ENCODE measurements at places on chromosomes 16 and 17.

DNA sequence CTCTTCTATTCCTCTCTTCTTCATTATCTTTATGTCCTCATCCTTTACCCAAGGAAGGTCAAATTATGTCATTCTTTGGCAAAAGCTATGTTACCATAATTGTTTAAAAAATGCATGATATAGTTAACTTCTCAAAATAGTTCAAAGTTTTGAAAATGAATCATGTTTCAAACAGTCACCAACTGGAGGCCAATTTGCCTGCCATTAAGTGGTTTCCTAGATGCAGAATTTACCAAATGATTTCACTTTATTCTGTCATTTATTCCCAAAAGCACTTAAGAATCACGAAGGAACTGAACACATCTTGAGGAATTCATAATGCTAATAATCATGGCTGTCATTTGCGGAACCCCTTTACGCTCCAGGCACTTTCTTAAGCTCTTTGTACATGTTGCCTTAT is 190.9 kb upstream of the CDH11 start:
- DNase-seq = peak; percentile 82

DNA sequence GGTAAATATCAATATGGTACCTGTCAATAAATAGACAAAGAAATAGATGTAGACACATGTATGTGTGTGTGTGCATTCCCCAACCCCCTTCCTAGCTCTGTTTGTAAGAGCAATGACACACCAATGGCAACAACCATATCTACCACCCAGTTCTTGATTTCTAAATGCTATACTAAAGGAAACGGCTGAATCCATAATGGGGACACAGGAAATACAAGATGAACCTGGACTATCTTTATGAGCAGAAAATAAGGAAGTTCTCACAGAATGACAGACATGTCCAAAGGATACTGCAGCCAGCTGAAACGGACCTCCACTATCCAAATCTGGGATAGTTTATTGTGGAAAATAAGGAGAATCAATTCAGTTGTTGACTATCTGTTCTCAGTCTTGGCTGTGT is 75.3 kb downstream of the MYO1D start:
- no peak for DNase-seq

DNA sequence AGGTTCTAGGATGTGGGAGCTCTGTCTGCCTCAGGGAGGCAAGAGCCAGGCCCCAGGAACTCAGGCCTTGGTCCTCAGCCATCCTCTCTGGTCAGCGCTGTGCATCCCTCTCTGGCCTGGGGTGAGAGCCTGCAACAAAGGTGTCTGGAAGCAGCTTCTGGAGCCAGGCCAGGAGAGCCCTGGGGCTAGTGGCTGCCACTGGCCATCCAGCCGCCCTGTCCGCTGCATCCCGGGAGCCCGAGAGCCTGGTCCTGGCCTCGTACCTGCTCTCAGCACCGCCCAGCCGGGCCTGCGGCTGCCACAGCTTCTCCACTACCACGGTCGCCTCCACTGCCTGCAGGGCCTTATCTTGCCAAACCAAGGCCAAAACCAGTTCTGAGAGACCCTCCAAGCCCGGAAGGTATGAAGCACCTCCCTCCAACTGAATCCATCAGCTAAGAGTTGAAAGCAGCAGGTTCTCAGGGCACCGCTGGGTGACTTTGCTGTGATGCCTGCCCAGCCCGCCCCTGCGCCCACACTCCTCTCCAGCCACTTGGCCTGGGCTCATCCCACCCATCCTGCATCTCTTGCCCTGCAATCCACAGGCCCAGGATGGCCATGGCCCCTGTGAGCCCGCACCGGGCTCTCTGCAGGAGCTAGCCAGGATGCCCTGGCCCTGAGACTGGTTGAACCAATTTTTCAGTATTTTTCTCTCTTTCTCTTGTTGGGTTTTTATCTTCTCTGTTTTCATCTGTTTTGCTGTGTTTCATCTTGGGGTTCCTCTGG is 85.7 kb downstream of the AMFR start:
- DNase-seq = no peak

DNA sequence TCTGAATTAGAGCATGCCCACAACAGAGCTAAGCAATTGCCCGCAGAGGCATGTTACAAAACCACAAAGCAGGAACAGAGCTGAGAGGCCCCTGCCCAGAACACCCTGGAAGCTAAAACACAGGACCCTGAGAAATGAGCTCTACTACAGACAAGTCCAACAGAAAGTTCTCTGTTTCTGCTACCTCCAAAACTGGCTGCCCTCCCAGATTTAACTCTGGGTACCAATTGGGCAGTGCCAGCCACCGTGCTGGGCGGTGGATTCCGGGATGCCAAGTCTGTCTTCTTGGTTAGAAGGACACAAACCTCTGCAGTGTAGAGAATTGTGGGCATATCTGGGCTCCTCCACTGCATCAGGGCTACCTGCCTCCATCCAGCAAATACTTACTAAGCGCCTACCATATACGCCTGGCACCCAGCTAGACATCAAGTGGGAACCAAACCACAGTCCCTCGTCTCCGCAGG is 1.0 kb downstream of the CMTM4 start:
- DNase-seq = no peak

DNA sequence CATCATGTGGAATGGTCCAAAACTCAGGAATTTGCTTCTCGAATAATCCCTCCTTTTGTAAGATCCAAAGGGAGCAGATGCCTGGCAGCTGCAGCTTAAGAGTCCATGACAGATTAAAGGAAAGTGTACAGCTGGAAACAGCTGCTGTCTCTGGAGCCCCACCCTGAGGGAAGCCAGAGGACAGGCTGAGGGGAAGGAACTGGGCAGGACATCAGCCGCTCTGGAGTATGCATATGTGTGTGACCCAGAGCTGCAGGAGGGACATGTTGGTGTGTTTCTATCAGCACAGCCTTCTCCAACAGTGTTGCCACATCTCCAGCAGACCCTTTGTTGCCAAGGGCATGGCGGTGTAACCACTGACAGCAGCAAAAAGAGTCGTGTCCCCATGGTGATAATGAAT is 46.2 kb downstream of the CYB561 start:
- peak; percentile 43 for DNase-seq

- peak; percentile 51 for DNase-seq
Measured at GRCh38 chr17:63399316-63399715, 46.8 kb downstream of the CYB561 start.
